ENCODE measurements at places on chromosomes 6 and 20.

GRCh38 chr6:116301104-116301503 lies 21.4 kb upstream of the TSPYL1 start:
- no peak for DNase-seq

- no peak for DNase-seq
Observed at GRCh38 chr6:14734416-14735340, 511.2 kb upstream of the JARID2 start.

- DNase-seq, result no peak
Observed at GRCh38 chr20:18103497-18103896, 34.2 kb upstream of the KAT14 start.

- no peak for DNase-seq
Observed at GRCh38 chr6:24614043-24614420, 32.0 kb downstream of the KIAA0319 start.

- no peak for DNase-seq
Observed at GRCh38 chr6:132132422-132132821, 181.2 kb upstream of the CCN2 start.

- DNase-seq, result peak; percentile 52
Observed at GRCh38 chr6:20574355-20574754, 40.1 kb downstream of the CDKAL1 start.

- no peak for DNase-seq
Observed at GRCh38 chr6:168016176-168016620, 18.7 kb downstream of the KIF25 start.

DNA sequence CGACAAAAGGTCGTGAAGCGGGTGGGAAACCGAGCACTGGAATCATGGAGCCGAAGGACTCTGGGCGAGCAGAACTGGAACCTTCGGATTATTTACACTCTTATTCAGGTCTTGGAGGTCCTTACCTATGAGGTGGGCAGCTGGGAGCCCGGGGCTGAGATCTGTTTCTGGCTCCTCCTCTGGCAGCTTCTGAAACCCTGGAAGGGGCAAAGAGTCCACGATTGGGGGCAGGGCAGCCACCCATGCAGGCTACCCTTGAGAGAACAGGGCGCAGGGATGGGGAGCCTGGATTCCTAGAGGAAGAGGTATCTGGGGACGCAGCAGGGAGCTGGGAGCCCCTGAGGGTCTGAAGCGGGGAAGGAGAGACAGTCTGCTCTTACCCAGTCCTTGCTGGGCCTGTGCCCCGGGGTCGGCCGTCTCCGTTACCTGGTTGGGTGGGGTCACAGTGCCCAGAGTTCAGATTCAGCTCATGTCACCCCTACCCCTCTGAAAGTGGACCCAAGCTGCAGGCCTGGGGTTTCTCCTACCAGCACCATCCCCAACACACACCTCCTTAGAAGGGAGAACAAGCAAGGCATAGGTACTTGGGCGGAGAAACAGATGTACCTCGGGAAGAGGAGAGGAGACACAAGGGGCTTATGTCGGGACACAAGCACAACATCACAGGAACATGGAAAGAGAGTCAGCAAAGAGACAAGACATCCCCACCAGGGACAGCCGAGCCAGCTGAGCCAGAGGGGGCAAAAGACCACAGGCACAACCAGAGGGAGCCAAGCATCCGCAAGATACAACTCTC lies 592 bp downstream of the LTB start:
- no peak for DNase-seq

DNA sequence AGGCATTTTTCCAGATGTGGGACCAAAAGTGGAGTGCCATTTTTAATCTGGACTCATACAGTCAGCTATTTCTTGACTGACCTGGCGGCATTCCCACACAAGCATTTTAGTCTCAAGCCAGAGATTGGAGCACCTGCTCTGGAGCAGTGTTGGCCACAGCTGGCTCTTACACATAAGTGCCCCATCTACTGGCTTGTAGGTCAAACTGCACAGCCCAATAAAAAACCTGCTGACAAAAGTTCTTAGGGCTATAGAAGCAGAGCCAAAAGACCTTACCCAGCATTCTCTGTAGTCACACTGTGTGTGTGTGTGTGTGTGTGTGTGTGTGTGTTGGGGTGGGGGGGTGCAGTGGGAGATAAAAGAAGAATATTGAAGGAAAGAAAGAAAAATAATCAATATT lies 38.6 kb upstream of the SENP6 start:
- peak; percentile 21 for DNase-seq

DNA sequence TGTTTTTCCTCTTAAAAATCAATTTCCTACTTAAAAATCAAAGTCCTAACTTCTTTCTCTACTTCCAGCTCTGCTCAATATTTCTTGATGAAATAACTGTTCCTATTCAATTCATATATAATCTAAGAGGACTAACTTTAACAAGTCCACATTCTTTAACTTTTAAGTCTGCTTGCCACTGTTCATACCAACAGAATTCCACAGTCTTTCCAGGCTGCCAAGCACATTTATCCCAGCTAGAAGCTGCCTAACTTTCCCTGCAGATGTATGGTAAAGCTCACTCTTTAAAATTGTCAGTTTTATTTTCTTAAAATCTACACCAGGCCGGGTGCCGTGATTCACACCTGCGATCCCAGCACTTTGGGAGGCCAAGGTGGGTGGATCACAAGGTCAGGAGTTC lies 11.5 kb downstream of the CALHM6 start:
- no peak for DNase-seq
